G401 (cell line): ENCODE measurements at places on chromosomes 3 and 15. TPM values are rescaled to one million over a fixed set of nuclear protein-coding genes. Genes with fewer than 3 reads are reported as not detected.

DNA sequence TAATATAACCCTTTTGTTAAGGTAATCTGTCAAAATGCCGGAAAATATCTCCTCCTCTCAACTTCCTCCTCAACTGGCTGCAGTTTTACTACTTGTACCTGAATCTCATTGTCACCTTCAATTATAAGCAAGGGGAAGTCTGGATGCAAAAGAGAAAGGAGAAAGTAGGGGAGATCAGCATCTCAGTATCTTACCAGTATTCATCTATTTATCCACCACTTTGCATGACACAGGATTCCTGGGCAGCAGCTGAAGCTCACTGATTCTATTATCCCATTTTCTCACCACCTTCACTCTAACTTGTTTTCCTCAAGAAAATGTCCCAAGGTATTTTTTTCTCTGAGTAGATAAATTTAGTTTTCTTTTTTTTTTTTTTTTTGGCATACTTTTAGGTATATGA lies 440.5 kb upstream of the CBLB start:
- no peak for DNase-seq

- no peak for DNase-seq
These were observed 413.5 kb downstream of the TIGIT start for GRCh38 chr3:114707252-114707860.

DNA sequence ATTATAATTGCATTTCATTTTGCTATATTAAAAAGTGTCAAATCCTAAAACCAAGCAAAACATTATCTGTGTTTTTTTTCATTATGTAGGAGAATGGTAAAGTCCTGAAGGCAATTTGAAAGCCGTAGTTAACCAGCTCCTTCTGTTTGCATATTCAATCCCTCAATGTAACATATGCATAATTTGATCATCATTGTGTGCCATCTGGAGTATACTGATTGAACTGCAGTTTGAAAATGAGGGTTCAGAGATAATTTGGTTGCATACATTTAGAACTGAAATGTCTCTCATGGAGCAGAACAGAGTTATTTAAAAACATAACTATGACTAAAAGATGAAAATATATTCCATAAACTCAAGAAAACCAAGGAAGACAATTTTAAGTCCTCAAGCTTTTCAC lies 518.6 kb downstream of the GBE1 start:
- no peak for DNase-seq

GRCh38 chr3:148319960-148320359 lies 377.7 kb upstream of the AGTR1 start:
- no peak for DNase-seq

- no peak for DNase-seq
These were observed 5.3 kb upstream of the GNAT1 start for GRCh38 chr3:50186096-50186495.

DNA sequence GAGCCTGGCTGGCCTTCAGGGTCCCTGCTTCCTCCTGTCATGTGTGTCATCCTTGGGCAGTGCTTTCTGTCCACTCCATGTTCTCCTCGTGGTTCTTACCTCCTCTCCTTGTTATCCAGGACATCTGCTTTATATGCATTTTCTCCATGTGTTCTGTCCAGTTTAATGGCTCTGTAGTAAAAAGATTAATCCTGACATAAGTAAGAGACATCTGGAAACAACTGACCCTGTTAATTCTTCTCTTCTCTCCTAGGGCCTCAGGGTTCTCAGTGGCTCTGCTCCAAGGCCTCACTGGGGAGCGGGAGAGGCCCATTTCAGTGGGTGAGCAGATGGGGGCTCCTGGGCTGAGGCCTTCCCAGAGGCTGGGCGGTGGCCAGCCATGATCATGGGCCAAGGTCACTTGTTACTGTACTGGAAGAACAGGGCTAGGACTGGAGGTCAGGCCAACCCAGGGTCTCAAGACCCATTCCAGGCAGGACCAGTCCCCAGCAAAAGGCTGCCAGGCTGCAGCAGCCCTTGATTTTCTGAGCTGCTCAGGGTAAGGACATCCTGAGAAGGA lies 20.2 kb upstream of the CDCP1 start:
- no peak for DNase-seq

GRCh38 chr3:108387063-108387462 lies 90.7 kb downstream of the HHLA2 start:
- DNase-seq, result no peak

The CCDC9B gene
- total RNA-seq, result 4.7 and 5.9 TPM in 2 replicates

The ETV5 gene
- total RNA-seq, result 16.8 and 22.8 TPM in 2 replicates

The KIF15 gene
- total RNA-seq, result 13.5 and 16.0 TPM in 2 replicates
